Heart right ventricle (tissue), 16 donors: ENCODE measurements at places on chromosomes 16 and 17. TPM values are rescaled to one million over a fixed set of nuclear protein-coding genes. Genes with fewer than 3 reads are reported as not detected.
A peak's percentile ranks its signal among the peaks of the same experiment; 100 is the strongest.

GRCh38 chr16:10385725-10386516, at the start of gene ATF7IP2:
ATF7IP2 (plus strand) TSS chr16:10386061; CDS start chr16:10430621, 44,560 bp downstream.
- H3K4me3 ChIP-seq, result peak within 1 kb of the TSS; percentile 75
- H3K4me1 ChIP-seq, result peaks cover 29% of the 10 kb centered on the region
- peaks cover 7% of the 10 kb centered on the region for H3K36me3 ChIP-seq
- H3K27me3 ChIP-seq, result no peaks in the 10 kb centered on the region
- DNase-seq, result peak; percentile 91
- H3K27ac ChIP-seq, result peak within 1 kb of the TSS; percentile 88

The PTGES3L gene
- total RNA-seq, result 37.5 TPM

DNA sequence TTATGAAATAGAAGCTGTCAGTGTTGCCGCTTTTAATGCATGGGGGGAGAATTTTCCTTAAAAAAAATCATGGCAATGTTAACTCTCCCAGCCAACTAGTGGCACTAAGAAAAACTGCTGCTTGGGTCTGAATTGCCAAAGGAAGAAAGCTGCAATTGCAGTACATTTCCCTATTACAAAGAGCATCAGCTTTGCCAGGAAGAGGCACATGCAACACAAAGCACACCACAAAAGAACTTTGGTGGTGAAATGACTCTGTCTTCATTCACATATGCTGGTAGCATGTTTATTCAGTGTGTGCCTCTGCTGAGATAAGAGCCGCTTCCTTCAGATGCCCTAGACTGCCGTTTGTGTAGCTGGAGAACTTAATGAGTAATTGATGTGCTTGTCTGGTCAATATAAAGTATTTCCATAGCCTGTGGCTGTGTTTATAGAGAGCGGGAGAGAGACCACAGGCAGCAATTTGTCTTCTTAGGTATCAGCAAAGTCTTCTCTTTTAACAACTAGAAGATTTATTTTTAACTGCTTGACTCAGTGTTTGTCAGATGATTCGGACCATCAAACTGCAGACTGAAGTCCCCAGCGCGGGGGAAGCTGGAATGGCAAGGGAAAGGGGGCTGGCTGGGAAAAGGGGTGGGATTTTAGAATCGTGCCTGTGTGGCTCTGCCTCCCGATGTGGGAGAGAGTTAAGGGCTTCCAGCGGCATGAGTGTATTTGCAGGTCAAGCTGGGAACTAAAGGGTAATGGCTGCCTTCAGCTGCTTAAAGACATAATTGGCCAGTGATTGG, 115.1 kb downstream of the MRTFB start:
- no peaks in the 10 kb centered on the region for H3K27me3 ChIP-seq
- peak; percentile 27 for DNase-seq
- peaks cover 77% of the 10 kb centered on the region for H3K4me1 ChIP-seq
- H3K4me3 ChIP-seq, result peak overlapping the region; percentile 57
- peak overlapping the region; percentile 33 for H3K27ac ChIP-seq

DNA sequence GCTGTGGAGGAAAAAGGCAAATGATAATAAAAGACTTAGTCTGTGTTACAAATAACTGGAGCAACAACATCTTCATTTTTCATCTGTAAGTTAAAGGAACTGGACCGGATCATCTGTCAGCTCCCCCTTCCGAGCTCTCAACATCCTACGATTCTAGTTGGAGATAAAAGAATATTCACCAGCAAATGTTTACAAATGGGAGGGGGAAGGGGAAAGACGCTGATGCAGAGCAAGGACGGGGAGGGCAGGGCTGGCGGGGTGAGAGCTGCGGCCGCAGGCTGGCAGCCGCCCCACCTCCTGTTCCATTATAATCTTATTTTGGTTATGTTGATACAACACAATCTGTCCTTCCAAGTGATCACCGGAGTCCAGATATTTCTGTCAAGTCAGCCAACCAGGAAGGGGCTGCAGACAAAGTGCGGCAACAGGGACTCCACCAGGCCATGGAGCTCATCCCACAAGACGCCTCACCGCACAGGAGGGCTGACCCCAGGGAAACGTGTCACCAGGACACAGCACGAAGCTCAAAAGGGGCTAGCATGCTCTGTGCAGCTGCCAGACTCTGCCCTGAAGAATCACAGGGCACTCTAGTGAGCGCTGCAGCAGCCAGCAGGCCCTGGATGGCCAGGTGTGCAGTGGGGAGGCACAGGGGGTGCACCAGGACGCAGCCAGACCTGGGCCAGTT, 19.7 kb downstream of the FBXO31 start:
- H3K36me3 ChIP-seq, result peaks cover 49% of the 10 kb centered on the region
- H3K4me1 ChIP-seq, result peaks cover 45% of the 10 kb centered on the region
- peak; percentile 44 for DNase-seq
- peak overlapping the region; percentile 80 for H3K27ac ChIP-seq
- H3K4me3 ChIP-seq, result peak overlapping the region; percentile 19

DNA sequence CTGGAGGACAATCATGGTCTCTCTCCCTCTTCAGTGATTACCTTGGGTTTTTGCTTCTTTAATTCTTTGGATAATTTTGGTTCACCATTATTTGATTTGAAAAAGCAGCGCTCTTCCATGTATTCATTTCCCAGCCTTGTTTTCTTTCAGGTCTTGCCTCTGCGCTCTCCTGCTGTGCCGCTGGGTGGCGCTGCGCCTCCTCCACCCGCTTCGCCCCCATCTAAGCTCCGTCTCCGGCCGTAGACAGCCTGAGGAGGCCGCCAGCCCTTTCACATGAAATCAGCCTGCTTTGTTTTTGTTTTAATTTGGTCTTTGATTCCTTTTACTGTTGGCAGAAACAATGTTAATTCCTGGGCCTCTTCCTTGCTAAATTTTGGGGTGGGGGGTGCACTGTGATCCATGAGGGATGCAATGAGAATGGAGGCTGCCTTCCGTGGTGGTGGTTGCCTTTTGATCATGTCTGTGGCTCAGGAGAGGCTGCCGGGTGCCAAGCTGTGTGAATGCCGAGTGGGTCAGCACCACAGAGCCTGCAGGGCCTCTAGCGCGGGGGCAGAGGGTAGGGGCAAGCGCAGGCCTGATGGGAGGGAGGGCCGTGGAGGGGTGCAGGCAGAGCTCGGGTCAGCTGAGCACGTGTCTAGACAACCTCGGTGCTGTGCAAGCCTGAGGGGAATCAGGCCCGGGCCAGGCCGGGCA, 64.1 kb downstream of the PLD6 start:
- H3K27ac ChIP-seq, result no peak overlapping the region
- H3K27me3 ChIP-seq, result no peaks in the 10 kb centered on the region
- no peak for DNase-seq

The SLC5A2 gene
- not detected for total RNA-seq

The EVPLL gene
- not detected for total RNA-seq

- H3K4me1 ChIP-seq, result no peaks in the 10 kb centered on the region
- no peaks in the 10 kb centered on the region for H3K36me3 ChIP-seq
- H3K4me3 ChIP-seq, result no peak overlapping the region
Observed at GRCh38 chr16:55189682-55190636, 134.0 kb upstream of the IRX6 start.

DNA sequence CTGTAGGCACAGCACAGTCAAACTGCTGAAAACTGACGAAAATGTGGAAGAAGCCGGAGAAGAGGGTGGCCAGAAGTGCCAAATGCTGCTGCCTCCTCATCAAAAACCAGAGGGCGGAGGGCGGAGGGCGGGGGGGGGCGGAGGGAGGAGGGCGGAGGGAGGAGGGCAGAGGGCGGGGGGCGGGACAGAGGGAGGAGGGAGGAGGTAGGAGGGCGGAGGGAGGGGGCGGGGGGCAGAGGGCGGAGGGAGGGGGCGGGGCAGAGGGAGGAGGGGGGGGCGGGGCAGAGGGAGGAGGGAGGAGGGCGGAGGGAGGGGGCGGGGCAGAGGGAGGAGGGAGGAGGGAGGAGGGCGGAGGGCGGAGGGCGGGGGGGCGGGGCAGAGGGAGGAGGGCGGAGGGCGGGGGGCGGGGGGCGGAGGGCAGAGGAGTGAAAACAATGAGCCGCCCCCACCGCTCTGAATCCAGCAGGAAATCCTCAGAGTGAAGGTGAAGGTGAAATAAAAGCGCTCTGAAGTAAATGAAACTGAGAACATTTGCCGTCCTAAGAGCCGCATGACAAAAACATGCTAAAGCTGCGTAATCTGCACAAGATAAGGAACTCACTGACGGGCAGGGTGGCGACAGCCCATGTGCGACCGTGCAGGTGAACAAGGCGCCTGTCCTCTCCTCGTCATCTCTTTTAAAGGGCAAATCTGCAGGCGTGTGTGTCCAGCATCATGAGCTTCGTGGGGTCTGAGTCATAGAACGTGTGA, 22.6 kb upstream of the CBFA2T3 start:
- H3K4me3 ChIP-seq, result no peak overlapping the region
- no peak overlapping the region for H3K27ac ChIP-seq
- DNase-seq, result no peak
- H3K36me3 ChIP-seq, result no peaks in the 10 kb centered on the region
- peaks cover 13% of the 10 kb centered on the region for H3K4me1 ChIP-seq
- peaks cover 47% of the 10 kb centered on the region for H3K27me3 ChIP-seq

The SLC12A3 gene
- not detected for total RNA-seq

DNA sequence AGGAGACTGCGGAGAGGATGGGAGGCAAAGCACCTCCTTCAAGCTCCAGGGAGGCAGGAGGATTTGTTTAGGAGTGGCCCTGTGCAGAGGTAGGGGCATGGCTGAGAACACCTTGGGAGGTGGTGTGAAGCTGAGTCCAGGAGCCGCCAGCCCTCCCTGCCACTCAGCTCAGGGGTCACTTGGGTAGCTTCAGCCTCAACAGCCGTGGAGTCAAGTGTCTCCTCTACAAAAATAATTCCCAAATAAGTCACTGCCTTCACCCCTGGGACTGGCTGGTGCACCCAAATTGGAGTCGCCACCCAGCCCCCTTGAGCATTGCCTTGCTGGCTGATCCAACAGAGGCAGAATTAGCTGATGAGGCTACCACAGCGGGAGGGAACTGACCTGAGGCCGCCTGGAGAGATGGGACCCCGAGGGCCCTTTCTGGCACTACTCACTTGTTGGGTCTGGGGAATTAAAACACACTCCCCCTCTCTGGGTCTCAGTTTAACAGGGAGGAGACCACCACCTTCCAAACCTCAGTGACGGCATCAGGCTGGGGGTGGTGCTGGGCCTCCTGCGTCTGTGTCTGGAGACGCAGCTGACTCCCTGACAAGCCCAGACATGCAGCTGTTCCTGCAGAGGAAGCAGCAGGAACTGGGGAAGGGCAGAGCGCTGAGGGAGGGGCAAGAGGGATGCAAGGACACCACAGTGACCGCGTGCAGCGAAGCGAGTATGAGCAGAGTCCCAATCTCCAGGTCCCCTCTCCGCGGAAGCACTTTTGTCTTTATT, 87.9 kb upstream of the TOB1 start:
- H3K4me3 ChIP-seq, result no peak overlapping the region
- peak; percentile 73 for DNase-seq
- H3K36me3 ChIP-seq, result no peaks in the 10 kb centered on the region
- H3K27me3 ChIP-seq, result no peaks in the 10 kb centered on the region
- peaks cover 62% of the 10 kb centered on the region for H3K4me1 ChIP-seq
- peak overlapping the region; percentile 17 for H3K27ac ChIP-seq

The NPIPA2 gene
- 1.4 TPM for total RNA-seq

- no peak for DNase-seq
- no peaks in the 10 kb centered on the region for H3K36me3 ChIP-seq
- H3K27me3 ChIP-seq, result no peaks in the 10 kb centered on the region
- no peak overlapping the region for H3K27ac ChIP-seq
Observed at GRCh38 chr17:38617074-38617860, 11.5 kb upstream of the SRCIN1 start.

DNA sequence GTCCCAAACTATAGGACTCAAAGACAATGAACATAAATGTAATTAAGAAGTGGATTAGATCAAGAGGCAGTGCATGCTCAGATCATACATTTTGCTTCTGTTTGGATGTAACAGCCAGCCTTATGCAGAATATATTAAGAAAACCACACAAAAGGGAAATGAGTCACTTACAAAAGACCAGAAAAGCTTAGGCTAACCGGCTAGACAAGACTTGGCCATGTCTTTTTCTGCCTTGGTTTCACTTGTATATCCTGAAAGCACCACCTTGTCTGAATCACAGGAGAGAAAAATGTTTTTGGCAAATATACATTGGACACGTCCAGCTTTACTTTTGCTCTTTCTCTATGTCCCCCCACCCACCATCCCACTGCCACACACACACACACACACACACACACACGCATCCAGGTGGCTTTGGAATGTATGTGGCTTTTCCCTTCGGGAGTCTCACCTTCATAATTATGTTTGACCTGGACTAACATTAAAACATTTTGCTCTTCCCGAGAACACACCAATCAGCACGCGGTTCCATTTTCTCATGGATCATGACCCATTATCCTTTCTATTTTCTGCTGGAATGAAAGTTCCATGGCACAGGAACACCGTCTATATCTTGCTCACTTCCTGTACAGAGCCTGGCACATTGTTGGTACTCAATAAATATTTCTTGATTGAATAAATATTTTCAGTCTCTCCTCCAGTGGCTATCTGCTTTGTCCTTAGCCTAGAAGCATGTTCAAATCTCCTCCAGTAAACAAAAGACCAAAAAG, 64.6 kb downstream of the CDK5R1 start:
- no peak overlapping the region for H3K27ac ChIP-seq
- H3K36me3 ChIP-seq, result no peaks in the 10 kb centered on the region
- H3K4me3 ChIP-seq, result no peak overlapping the region
- no peaks in the 10 kb centered on the region for H3K27me3 ChIP-seq

The TBC1D3H gene
- not detected for total RNA-seq

- no peaks in the 10 kb centered on the region for H3K36me3 ChIP-seq
- H3K27me3 ChIP-seq, result no peaks in the 10 kb centered on the region
- no peak overlapping the region for H3K4me3 ChIP-seq
- no peak for DNase-seq
- no peak overlapping the region for H3K27ac ChIP-seq
Observed at GRCh38 chr17:37648555-37648954, 5.3 kb upstream of the DDX52 start.

The BFAR gene
- total RNA-seq, result 39.9 TPM

DNA sequence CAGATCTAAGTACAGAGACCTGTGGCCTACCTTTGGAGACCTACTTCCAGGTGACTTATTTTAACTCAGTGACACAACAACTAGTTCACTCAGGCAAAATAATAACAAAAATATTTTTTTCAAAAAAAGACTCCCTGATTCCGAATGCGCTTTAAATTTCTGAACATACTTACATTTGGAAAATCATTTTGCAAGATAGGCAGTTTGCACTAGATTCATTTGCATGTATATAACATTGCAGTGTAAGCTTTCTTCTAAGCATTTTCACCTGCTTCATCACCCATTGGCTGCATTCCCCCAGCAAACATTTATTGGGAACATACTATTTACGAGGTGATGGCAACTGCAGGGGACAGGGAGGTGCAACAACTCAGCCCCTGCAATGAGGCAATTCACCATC, 166.8 kb downstream of the GRIN2A start:
- no peak overlapping the region for H3K4me3 ChIP-seq
- H3K27ac ChIP-seq, result no peak overlapping the region
- H3K36me3 ChIP-seq, result no peaks in the 10 kb centered on the region
- DNase-seq, result no peak

The PYDC1 gene
- not detected for total RNA-seq

The KRTAP4-6 gene
- total RNA-seq, result not detected

DNA sequence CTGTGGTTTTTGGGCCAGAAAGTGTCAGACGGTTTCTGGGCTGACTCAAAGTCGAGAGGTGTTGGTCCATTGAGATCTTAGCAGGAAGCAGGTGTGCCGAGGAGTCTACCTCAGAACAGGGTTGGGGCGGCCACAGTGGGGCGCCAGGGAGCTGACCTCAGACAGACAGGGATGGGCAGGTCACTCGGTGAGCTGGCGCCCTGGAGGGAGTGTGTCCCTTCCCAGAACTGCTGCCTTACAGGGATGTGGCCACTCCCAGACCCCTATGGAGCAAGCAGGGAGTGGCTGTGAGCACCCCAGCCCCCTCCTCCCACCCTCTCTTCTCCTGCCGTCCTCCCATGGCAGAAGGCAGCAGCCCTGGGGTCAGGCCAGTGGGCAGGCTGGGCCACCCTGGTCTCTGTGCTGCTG, 14.0 kb upstream of the DPEP1 start:
- H3K27ac ChIP-seq, result no peak overlapping the region
- H3K4me1 ChIP-seq, result peaks cover 7% of the 10 kb centered on the region
- no peak overlapping the region for H3K4me3 ChIP-seq
- H3K27me3 ChIP-seq, result no peaks in the 10 kb centered on the region
